ENCODE measurements at places on chromosomes 11 and 22.
A peak's percentile ranks its signal among the peaks of the same experiment; 100 is the strongest.

DNA sequence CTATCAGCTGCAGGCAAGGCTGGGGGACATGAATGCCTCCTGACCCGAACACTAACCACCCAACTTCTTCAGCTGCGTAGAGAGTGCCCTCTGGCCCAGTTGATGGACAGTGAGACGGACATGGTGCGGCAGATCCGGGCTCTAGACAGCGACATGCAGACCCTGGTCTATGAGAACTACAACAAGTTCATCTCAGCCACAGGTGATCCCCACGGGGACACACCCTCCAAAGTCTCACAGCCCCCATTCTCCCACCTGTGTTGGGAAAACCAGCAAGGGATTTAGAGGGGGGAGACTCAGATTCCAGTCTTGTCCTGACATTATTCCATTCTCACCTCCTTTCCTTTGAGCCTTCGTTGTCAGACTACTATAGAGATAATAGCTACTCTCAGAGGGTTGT lies 912 bp downstream of the VPS51 start:
- DNase-seq = no peak

GRCh38 chr11:68535098-68535497 lies 74.5 kb downstream of the PPP6R3 start:
- no peak for DNase-seq

DNA sequence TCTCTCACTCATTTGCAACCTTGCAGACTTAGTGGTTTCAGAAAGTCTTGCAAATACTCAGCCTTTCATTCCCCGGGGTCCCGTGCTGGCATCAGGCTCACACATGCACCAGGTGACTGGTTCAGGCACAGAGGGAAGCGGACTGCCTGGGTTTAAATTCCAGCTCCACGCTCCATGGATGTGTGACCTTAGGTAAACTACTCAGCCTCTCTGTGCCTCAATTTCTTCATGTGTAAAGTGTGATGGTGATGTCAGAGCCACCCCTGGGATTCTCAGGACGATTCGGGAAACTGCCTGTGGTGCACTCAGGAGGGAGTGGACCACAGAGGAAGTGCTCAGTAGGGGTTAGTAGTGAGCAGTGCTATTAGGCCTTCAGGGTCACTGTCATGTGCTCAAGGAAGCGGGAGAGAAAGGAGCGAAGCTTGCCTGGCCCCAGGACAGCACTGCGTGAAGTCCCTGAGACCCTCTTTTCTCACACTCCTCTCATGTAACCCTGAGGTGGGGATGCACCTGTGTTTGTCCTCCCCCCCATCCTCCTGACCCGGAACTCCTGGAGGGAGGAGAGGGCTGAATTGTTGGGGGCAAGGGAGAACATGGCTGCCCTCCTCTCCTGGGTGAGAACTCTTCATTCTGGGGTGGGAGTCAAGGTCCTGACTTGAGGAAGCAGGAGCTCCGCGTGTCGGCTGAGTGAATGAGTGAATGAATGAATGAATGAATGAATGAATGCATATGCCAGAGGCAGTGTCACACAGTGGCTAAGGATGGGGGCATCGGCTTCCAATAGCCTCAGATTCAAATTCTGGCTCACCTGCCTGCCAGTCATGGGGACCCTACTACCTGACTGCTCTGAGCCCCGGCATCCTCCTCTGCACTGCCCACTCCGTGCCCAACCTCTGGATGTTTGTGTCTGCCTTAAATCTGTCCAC lies 14.4 kb upstream of the UPK3A start:
- no peak for DNase-seq

GRCh38 chr11:134655189-134655989 lies 243.3 kb upstream of the B3GAT1 start:
- no peak for DNase-seq

- DNase-seq = no peak
Measured at GRCh38 chr11:131980888-131981668, 610.7 kb downstream of the NTM start.

DNA sequence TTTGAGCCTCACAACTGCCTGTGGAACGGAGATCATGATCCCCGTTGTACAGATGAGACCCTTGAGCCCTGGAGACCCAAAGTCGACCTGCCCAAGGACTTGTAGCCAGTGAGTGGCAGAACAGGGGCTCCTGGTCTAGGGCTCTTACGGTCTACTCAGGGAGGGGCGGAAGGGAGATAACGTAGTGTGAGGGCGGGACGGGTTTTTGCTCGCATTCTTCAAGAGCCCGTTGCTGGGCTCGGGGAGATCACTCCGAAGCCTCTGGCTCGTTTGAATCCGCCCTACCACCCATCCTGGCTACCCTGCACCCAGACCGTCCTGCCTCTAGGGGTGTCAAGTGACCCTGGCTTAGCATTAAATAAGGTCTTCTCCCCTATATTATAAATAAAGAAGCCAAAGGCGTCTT lies 639 bp downstream of the CRY2 start:
- DNase-seq = peak; percentile 38

- DNase-seq = no peak
Measured at GRCh38 chr11:109784536-109784935, 308.7 kb upstream of the ZC3H12C start.

DNA sequence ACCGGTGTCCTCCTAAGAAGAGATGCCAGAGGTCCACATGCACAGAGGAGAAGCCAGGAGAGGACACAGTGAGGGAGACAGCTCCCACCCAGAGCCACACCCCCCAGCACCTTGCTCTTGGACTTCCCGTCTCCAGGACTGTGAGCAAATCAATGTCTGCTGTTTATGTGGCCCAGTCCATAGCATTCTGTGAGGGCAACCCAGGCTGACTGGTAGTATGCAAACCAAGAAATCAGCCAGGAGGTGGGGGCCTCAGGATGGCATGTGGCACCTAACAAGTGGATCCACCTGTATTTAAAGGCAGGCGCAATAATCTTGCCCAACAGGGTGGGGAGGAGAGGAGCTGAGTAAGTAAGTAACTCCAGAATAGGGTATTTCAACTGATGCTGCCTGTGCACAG lies 136.4 kb downstream of the BRD1 start:
- no peak for DNase-seq

DNA sequence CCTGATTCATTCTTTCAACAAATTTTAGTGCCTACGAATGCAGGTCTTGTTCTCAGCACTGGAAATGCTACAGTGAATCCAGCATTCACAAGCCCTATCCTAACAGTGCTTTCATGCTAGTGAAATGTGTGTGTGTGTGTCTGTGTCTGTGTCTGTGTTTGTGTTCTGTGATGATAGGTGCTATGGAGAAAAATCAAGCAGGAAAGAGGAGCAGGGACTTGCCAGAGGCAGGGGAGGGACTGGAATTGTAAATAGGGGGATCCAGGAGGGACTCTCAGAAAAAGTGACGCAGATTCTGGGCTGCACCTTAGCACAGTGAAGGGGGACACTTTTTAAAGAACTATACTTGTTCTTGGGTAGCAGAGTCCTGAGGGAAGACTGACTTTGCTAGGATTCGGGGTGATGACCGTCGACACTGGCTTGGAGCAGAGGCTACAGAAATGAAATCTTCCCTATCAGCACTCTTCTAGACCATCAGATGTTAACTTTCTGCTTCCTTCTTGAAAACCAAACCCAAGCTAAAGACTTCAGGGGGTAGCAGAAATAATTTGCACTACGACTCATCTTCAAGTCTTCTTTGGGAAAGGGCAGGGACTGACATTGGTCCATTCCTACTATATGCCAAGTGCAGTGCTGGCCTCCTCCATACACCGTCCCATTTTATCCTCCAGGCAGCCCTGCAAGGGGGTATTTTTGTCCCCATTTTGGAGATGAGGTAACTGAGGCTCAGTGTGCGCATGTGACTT lies 39.3 kb upstream of the PTPRJ start:
- no peak for DNase-seq

- DNase-seq = no peak
Measured at GRCh38 chr22:32722441-32722840, 79.1 kb upstream of the TIMP3 start.

DNA sequence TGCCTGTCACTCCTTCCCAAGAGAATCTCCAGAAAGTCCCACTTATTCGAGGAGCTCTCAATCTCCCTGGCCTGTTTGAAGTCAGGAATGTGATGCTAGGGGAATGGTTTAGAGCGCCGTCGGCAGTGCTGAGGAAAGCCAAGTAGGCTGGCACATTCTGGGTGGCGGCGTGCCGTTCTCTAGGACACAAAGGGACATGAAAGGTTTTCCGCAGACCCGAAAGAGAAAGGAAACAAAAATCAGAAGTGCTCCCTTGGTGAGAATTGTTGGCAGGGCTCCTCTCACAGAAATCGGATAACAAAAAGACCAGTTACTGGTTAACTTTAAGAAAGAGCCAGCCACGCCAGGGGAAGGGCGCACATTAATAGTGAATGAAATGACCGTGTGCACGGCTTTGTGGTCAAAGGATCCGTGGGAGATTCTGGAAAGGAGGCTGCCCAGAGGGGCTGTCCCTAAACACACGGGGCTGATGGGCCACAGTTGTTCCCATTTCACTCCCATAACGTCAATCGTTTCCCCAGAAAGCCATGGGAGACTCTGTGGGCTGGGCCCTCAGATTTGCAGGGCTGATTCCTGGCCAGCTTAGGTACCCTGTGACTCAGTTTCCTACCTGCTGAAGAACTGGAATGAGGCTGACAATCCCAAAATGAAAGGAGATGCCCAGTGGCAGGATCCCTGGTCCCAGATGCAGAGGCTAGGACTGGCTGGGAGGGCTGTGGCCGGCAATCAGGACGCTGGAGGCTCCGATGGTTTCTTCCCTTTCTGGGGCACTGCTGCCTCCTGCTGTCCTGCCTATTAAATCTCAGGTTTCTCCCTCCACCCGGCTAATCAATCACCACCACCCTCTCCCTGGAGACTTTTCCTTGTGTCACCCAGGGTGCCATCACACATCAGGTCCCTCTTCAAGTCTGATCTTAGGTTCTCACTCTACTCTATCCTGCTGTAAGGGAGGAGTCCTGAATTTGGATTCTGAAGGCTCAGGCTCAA lies 82.3 kb downstream of the RCN1 start:
- peak; percentile 41 for DNase-seq

DNA sequence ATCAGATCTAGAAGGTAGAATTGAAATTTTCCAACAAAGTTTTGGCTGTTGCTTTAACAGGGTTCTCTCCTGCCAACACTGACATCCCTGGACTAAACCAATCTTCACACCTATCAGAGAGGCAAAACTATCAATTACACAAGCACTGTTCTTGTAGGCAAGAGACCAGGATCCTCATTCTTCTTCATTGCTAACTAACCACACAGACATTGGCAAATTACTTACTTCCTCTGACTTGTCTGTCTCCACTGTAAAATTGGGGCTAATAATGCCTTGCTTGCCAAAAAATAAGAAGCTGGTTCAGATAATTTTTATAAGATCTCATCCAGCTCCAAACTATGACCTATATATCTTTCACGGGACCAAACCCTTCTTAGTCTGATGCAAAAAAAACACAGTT lies 93.8 kb upstream of the DDI1 start:
- no peak for DNase-seq

DNA sequence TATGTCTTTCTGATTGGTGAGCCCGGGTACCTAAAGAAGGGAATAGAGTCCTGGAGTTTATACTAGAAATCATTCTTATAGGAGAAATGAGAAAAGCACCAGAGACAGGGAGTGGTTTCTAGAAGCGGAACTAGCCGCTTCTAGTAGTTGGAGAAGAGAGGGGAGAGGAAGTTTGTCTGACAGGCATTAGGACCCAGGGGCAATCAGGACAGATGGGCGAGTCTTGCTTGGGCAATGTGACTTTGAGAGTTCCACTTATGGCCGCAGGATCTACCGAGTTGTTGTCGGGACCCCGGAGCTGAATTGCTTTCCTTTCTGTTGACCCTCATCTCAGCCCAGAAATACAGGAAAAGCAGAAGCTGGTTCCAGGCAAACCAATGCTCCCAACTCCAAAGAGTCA lies 596.8 kb upstream of the CNTN5 start:
- DNase-seq = no peak

- DNase-seq = no peak
Measured at GRCh38 chr22:37284805-37285355, 2.6 kb downstream of the CYTH4 start.

DNA sequence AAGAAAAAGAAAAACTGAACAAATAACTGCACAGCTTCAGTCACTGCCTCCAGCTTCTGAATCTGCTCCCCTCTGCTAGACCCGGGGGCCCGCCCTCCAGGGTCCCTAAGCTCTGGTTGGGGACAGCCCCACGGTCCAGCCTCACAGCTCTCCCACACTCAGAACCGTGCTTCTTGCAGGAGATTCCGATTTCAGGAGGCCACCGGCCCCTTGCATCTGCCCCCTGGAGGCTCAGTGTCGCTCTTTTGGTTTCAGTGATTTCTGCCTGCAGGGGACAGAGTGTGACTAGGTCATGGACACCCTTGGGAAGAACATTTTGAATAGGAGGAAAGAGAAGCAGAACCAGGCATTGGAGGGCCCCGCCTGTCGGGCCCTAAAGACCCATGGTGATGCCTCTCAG lies 23.1 kb upstream of the RPS3 start:
- DNase-seq = no peak

DNA sequence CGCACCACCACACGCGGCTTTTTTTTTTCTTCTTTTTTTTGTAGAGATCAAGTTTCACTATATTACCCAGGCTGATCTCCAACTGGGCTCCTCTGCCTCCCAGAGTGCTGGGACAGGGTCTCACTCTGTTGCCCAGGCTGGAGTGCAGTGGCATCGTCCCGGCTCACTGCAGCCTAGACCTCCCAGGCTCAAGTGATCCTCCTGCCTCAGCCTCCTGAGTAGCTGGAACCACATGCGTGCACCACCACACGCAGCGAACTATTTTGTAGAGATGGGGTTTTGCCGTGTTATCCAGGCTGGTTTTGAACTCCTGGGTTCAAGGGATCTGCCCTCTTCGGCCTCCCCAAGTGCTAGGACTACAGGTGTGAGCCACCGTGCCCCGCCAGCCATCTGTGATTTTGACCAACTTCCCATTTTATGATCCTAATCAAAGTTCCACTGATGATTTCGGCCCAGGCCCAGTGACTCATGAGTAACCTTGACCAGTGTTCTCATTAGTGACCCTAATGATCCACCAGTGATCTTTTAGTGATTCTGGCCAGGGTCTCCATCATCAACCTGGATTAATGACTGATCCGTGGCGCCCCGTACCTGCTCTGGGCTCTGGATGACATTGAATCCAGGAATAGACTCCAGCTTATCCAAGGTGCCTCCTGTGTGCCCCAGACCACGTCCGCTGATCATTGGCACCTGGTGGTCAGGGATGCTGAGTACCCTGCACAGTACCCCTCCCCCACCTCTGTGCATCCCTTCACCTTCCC lies 1.7 kb downstream of the TYMP start:
- DNase-seq = no peak

- no peak for DNase-seq
Measured at GRCh38 chr11:16817351-16817750, 78.9 kb downstream of the C11orf58 start.

- no peak for DNase-seq
Measured at GRCh38 chr11:71332046-71332445, 79.7 kb upstream of the SHANK2 start.

DNA sequence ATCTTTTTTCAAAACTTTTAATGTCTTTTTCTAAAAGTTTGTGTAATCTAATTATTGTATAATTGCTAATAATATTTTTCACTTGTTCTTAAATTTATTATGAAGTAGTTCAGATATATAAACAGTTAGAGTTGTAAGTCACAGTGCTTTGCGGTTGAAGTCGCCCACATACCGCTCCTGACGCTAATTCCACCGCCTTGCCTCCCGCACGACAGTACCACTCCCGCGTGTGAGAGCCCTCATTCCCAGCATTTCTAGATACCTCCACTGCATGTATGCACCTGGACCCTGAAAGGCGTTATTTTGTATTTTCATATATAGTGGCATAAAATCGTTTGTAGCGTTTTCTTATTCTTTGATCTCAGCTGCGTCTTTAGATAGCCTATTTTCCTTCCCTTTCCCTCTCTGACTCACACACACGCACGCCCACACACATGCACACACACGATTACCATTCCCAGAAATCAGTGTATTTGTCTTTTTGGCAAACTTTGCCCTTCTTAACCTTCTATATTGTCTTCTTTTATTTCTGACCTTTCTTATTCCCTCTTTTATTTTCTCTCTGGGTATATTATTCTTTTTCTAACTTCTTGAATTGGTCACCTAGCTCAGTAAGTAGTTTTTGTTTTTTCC lies 56.4 kb upstream of the PITPNB start:
- DNase-seq = no peak
